Caudate nucleus (tissue), 63 donors: ENCODE measurements at places on chromosomes 11 and 22.

GRCh38 chr11:76918941-76919386, 58.2 kb downstream of the ACER3 start:
- DNase-seq: no peak

GRCh38 chr22:31441652-31442051, 42.2 kb downstream of the DRG1 start:
- no peak for DNase-seq

DNA sequence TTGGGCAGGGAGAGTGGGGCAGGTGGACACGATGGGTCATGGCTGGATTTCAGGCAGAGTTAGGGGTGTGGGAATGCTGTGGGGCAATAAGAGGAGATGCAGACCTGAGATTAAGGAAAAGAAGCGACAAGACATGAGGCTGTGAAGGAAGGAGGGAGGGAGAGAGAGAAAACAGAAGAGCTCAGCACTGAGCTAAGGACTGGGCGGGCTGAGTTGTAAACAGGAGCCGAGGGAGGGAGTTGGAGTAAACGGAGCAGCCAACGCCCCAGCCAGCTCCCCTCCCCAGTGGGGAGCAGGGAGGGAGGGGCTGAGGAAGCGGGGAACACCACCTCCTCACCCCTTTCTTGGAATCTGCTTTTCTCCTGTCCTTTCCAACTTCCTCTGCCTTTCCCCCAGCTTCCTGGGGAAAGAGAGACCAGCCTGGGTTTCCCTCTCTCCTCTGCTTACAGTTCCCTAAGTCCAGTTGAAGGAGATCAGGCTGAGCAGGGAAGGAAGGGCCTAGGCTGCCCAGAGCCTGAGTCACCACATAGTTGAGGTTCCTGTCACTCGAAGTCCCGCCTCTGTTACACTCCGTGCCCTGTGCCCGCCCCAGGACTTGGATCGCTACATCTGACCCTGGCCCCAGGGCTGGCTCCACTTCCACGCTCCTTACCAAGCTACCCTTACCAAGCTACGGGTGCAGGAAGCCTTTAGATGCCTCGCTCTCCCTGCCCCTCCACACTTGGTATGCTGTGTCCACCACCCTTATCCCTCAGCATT, 6.7 kb upstream of the AHNAK start:
- DNase-seq: peak; percentile 60

- DNase-seq: no peak
Measured at GRCh38 chr22:36238373-36239149, 766 bp downstream of the APOL2 start.

GRCh38 chr11:5631969-5632635, 7.3 kb downstream of the TRIM34 start:
- DNase-seq: no peak

DNA sequence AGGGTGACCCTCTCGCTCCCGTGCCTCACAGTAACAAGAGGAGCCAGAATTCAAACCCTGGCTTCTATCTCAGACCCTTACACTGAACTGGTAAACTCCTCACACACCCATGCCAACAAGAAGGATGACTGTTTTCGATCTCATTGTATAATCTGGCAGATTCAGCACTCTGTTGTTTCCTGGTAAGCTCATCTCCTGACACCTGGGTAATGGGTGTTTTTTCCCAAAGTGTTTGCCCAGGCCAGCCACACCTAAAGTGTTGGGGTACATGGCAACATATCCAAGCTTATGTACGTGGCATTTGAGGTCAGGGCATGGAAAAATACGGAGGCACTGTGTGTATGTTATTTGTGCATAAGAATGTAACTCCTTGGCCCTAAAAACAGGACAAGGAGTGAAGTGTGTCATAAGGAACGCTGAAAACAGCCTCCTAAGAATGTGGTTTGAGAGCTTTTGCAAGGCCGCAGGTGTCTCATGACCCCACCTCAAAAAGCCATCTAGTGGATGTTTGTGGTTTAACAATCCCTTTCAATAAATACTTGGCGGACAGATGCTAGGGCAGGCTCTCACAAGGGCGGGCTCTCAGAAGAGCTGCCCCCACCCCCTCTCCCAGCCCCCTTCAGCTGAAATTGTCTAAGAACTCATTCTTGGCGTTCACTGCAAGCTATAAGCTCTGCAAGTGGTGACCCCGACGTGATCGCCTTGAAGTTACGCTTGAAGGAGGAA, at the start of gene MS4A15:
TSS of gene MS4A15 (plus strand) at position 561 of the 726 bp plus-strand sequence. CDS start 6,867 bp downstream, outside the sequence.
- DNase-seq: no peak

DNA sequence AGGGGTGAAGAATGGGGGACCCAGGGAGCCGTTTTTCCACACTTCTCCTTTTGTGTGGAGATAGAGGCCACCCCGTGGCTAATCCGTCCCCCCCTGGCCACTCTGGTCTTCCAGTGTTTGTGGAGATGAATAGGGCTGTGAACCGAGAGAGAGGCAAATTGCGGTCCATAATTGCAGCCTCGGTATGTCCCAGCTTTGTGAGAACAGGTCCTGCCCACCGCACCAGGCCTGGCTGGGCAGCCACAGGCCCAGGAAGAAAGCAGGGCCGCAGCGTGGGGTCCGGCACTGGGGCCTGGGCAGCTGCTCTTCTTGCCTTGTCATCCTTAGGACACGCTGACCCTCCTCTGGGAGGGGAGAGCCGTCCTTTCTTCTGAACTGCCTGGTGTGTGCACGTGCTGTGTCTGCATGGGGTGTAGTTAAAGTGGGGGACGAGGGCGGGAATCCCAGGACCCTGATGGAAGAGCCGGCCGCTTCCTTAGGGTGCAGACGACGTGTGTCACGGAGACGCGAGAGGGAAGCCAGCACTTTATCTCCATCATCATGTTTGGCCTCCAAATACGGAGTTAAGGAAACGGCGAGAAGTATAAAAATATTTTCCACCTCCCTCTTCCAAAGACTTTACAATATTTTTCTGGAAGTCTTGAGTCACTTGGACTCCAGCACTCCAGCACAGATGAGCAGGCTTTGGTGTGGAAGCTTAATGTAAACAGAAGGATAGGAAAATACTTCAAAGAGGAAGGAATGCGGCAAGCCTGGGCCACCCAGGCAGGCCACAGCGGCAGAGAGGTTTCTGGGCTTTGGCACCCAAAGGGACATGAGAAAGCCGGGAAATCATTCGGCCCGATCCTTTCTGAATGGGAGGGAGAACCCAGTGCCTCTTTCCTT, 1248.4 kb downstream of the BRD1 start:
- no peak for DNase-seq

DNA sequence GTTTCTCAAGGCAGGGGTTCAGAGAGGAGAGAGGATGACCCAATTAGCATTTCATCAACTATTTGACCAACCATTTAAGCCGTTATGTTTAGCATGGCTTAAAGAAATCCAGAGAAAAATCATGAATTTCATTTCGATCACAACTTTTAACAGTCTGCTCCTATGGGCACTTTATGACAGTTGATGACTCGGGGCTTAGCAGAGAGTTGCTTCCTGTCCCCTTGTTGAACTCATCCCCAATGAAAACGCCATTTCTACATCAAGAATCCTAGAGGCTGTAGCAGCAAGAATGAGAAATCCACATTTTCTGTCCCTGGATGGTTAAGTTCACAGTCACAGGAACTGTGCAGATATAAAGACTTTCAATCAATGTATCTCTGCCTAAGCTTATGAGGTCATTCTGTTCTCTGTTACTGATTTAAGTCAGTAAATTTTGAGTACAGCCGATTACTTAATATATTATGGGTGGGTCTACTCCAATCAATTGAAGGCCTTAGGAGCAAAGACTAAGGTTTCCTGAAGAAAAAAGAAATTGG, 81.1 kb downstream of the BDNF start:
- DNase-seq: no peak

GRCh38 chr11:80346353-80347059, 905.7 kb upstream of the TENM4 start:
- no peak for DNase-seq

- DNase-seq: peak; percentile 90
Measured at GRCh38 chr22:21629255-21630149, at the start of gene YDJC. Gene YDJC, minus strand, starts transcription at chr22:21630022. Its CDS starts 8 bp downstream, at chr22:21630014.

DNA sequence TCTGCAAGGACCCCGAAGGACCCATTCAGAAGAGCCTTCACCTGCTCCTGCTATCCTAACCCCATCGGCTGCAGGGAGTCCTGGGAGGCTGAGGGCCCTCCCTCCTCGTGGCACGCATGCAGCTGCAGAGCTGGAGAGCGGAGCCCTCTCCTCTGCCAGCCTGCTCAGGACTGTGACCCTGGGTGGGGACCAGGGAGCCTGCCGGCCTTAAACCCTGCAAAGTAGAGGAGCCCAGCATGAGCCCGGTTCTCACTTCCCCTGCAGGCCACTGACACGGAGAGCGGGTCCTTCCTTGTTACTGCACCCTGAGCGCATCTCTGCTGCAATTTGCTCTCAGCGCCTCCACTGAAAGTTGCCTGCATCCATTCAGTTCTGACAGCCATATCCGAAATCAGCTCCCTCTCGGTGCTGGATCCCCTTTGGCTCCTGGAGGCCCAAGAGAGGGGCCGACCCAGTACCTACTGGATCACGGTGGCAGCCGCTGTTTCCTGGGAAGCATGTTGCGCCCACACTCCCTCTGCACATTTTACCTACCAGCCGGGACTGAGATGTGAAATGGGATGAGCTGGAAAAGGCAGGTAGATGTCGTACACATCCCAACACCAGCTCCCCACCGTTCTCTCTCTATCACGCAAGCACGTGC, 312.1 kb downstream of the NTM start:
- no peak for DNase-seq

DNA sequence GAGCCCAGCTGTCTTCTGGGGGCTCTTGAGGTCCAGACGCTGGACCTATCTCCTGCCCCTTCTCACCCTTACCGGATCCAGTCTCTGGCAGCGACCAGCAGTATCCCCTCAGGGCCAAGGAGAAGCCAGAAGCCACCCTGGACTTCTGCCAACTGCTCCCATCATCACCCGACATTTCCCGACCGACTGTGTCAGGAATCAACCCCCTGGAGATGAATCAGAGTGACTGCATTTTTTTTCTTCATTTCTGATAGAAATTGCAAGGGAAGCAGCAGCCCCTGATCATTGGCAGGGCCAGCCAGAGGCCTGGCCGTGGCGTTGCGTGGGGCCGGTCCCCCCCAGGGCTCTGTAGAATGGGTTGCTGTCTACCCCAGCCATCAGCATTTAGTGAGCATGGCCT, 5.2 kb upstream of the LIF start:
- DNase-seq: no peak

DNA sequence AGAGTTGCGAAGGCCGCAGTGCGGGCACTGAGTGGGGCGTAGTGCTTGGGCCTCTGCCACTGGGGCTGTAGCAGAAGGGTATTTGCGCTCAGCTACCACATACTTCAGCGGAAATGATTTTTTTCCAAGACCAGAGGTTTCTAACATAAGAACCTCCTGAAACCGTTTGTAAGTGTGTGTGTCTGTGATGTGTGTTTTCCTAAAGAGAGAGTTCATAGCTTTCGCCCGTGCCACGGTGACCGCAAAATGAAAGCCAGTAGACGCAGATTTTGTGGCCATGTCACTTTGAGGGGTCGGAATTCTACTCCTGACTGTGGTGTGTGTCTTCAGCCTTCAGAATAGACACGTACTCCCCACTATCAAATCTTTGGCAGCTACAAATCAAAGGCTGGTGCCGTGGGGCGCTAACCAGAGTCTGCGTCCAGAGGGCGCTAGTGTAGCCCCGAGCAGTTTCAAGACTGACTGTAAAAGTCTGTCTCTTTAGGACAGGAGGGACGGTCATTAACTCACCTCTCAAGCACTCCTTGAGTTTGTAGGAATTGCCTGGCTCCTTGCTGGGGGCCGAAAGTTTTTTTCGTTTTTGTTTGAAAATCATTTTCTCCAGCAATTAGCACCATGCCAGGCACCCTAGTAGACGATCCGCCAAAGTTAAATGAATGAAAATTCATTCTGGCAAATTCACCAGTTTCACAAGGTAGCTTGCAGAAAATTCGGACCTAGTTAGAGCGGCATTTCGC, 2.5 kb upstream of the CALCA start:
- no peak for DNase-seq

GRCh38 chr11:83583757-83584366, 297.7 kb upstream of the CCDC90B start:
- DNase-seq: no peak
